ENCODE measurements at places on chromosomes 3 and 15.

- DNase-seq = no peak
These were observed 297.3 kb downstream of the DOCK3 start for GRCh38 chr3:50972029-50972428.

DNA sequence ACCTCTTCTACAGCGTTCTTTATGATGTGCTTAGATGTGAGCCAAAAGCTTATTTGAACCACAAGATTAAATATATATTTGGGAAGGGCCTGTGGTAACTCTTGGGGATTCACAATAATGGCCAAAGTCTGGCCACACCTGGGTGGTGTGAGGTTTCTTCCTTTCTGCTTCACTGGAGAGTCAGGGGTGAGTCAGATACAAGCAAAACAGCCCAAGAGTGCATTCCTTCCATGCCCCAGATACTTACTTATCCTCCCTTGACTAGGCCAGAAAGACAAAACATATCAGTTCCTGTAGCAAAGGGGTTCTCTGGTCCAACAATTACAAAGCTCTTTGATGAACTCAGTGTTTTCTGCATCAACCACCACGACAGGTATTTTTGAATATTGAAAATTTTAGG is 941 bp downstream of the ZBED2 start:
- DNase-seq = peak; percentile 89

GRCh38 chr3:8421267-8421666 is 80.4 kb upstream of the LMCD1 start:
- DNase-seq = no peak

GRCh38 chr3:112446343-112446742 is 52.9 kb downstream of the BTLA start:
- DNase-seq = no peak

DNA sequence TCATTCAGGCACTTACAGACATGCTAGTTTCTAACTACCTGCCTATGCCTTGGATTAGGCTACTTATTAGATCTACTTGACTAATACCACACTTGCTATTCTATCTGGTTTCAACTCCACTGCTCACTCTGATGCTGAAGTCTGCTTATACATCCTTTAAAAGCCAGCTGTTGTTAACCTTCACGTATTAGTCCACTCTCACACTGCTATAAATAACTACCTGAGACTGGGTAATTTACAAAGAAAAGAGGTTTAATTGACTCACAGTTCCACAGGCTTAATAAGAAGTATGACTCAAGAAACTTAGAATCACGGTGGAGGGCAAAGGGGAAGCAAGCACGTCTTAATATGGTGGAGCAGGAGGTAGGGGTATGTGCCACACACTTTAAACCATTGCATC is 47.7 kb upstream of the ANKRD28 start:
- no peak for DNase-seq

- no peak for DNase-seq
These were observed 166.9 kb downstream of the CHST2 start for GRCh38 chr3:143286392-143287010.

GRCh38 chr3:28301688-28302087 is 46.8 kb upstream of the ZCWPW2 start:
- DNase-seq = peak; percentile 35

GRCh38 chr3:141876891-141877621 is 613 bp downstream of the ATP1B3 start:
- peak; percentile 59 for DNase-seq

DNA sequence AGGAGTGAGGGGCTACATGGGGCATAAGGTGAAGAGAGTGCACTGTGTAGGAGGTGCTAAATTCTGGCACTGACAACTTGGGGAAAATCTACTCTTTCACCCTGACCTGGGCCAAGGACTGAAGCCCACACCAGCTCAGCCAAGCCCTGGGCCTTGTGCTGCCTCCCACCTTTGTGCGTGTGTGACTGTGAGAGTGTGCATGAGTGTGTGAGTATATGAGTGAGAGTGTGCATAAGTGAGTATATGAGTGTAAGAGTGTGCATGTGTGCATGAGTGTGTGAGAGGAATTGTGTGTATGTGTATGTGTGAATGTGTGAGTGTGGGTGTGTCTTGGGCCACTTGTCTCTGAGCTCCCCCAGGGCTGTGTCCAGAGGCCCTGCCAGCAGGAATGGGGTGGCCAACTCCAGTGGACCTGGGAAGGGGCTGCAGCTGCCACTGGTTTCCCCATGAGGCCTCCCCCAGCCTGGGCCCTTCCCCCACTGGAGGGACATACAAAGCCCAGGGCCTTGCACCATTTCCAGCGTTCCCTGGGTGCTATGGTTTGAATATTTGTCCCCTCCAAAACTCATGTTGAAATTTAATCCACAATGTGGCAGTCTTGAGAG is 15.2 kb downstream of the C3orf22 start:
- no peak for DNase-seq

GRCh38 chr3:196938124-196938523 is 4.2 kb downstream of the NCBP2 start:
- DNase-seq = no peak

DNA sequence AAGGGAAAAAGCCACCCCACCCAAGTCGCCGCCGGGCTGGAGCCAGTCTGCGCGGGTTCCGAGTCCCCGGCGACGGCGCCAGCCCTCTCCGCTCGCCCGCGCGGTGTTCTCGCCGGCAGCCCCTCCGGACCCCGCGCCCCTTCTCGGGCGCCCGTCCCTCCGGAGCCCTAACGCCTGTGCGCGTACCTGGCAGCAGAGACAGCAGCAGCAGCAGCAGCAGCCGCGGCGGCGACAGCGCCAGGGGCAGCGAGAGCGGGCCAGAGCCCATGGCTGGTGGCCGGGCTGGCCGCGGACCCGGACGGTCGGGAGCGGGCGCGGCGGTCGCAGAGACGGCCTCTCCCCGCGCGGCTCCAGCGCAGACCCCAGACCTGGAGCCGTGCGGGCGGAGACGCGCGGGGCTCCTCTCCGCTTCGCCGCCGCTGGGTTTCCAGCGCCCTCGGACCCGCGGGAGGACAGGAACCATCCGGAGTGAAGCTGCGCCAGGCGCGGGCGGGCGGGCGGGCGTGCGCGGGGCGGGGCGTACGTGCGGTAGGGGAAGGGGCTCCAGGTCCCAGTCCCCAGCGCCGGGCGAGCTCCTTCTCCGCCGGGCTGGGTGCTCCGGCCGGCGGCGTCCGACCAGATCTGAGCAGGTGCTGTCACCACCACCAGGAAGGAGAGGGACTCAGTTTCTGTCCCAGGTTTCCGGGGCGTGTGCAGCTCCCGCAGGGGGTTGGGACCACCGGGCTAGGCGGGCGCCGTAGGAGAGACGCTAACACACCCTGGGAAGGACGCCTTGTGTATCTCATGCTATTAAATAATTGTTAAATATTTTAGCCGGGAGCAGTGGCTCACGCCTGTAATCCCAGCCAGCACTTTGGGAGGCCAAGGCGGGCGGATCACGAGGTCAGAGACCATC is at the start of gene CHRNA3:
Gene CHRNA3, minus strand, starts transcription at position 470 of the 895 bp plus-strand sequence. Its CDS starts 202 bp downstream, at position 268.
- DNase-seq = no peak

GRCh38 chr3:7879572-7879971 is 622.1 kb upstream of the LMCD1 start:
- DNase-seq = no peak

- DNase-seq = no peak
These were observed 68.0 kb downstream of the TMEM108 start for GRCh38 chr3:133106169-133106568.

DNA sequence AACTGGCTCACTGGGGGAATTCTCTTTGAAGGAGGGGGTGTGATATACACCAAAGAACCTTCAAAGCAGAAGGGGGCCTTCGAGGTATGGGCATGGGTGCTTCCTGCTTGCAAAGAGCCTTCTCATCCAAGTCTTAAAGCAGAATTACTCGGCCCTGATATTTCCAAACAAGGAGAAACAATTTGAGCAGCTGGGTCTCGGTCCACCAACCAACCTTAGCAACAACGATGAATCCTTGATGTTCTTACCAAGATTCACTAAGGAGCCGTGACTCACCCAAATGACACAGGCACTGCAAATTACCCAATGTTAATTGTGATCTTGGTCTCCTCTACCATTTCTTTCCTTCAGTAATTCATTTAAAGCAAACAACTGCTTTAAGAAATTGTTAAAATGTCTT is 7.7 kb downstream of the HOMER2 start:
- peak; percentile 89 for DNase-seq

DNA sequence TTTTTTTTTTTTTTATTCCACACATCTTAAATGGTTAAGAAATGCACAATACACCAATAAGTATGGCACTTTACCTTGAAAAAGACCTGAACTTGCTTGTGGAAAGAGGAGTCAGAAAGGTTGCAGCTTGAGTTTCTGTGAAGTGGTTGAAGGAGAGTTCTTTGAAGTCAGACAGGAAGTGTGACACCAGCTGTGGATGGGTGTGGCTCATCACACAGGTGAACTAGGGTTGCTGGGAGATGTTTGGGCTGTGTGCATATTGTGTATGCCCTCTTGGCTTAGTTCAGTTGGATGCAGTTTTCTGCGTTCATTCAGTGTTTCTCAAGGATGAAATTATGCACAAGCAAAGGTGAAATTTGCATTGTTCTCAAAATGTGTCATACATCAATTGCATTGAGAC is 6.3 kb downstream of the AEN start:
- peak; percentile 51 for DNase-seq

- no peak for DNase-seq
These were observed 117.5 kb downstream of the FAM174B start for GRCh38 chr15:92538115-92538514.

- DNase-seq = peak; percentile 93
These were observed 377.2 kb upstream of the CFAP20DC start for GRCh38 chr3:59426821-59427565.

GRCh38 chr15:69592954-69593353 is 140.3 kb downstream of the RPLP1 start:
- no peak for DNase-seq

DNA sequence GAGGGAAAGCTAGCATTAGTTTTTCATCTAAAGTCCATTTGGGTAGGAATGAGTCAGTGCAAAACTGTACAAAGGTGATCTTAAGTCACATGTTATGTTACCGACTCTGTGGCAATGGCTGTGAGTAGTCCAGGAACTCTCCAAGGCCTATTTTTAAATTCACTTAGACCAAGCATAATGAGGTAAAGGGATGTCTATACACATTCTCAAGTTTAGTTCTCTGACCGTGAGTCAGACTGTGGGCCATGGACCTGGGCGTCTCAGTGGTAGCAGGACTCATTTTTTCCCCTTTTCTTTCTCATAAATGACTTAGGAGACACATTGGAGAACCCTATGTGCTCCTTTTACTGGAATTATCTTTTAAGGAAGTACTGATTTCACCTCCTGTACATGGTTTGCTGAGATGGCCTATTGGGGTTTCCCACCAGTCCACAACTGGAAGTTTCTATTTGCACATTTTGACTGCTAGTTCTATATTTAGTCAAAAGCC is 488.7 kb upstream of the TPRG1 start:
- peak; percentile 82 for DNase-seq

GRCh38 chr3:112759681-112760080 is 87.0 kb downstream of the CD200R1L start:
- no peak for DNase-seq

DNA sequence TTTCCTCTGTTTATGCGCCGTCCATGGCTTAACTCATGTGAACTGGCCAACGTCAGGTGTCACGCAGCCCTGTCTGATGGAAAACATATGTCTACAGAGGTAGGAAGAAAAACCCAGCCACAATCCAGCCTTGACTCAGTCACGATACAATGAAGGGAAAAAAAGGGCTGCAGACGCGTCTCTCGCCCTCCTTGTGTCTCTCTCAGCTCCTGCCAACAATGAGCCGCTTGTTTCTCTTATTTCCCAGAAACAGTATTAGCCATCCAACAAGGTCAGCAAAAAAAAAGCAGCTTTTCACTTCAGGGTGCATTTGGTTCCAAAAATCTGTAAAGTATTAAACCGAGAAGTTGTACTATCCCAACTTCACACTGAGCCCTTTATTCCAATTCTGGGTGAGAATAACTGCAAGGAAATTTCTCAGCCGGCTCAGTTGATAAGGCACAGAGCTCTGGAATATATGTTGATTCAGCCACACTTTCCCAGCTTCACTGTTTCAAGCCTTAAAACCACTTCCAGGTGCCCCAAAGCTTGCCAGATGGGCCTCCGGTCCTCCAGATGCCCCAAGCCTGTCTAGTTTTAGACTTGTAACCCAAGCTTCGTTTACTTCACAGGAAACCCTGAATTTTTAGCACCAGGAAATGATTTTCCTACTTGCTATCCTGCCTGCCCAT is 79.4 kb downstream of the TM4SF4 start:
- DNase-seq = no peak

DNA sequence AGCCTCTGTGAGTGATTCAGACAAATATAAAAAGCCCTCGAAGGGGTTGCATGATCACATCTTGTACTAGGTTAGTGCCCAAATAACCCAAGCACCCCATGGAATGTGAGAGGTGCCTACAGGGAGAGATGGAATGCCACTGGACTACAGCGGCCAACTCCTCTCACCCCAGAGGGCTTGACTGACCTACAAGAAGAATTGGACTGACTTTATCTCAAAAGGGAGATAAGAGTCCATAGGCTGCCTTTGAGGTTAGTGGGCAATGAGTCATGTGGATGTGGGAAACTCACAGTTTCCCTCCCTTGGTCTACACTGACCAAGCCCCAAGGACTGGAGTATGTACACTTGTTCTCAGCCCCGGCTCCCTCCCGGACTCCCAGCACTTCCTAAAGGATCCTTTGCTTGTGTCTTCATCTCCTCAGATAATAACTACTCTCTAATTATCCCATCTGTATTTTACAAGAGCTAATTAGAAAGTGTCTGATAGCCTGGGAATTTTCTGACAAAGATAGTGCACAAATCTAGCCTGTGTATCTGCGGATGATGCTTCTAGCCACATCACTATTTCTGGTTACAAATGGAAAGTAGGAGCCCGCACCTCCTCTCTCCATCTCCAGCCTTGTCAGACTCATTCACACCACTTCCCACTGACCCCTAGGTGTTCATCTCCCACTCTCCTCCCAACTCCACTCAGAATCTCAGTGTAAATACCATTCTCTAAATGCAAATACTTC is 547.8 kb upstream of the TBL1XR1 start:
- DNase-seq = peak; percentile 16

DNA sequence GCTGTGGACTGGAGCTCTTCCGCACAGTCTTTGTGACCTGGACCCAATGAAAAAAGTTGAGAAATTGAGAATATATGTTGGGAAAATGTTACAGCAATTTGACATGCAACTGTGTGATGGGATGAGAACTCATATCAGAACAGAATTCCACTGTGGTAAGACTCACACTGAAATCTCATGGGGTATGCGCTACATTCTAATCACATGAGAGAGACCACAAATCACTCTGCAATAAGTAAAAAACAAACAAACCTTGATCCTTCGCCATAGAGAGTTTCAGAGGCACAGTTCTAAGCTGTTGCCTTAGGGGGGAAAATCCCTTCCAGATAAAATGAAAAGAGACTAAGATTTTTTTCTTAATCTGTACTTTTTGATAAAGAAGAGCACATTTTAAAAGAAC is 37.3 kb downstream of the LMCD1 start:
- DNase-seq = no peak

DNA sequence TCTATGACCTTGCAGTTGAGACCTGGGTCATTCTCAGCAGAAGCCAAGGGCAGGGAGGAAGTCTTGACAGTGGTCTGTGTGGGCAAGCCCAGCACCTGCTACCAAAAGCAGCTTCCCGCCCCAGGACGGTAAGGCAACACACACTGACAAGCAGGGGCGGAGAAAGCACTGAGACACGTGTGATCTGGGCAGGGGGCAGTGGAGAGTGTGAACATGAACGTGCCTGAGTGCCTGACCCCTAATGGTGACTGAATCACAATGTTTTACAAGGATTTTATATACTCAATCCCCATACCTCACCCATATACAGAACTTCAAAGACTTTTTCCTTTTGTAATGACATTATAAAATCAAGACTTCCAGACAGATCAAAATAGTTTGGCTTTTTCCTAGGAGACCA is 35.2 kb downstream of the ANP32A start:
- DNase-seq = no peak

Measured in epithelial cell of esophagus (primary cell).